ENCODE measurements at places on chromosomes 16 and 17. TPM values are rescaled to one million over a fixed set of nuclear protein-coding genes. Genes with fewer than 3 reads are reported as not detected.
A peak's percentile ranks its signal among the peaks of the same experiment; 100 is the strongest.

Gene NME1
- 135 TPM for total RNA-seq

Gene OR1F1
- total RNA-seq, result not detected

- DNase-seq, result no peak
These were observed 24.7 kb upstream of the SSTR5 start for GRCh38 chr16:1047801-1048200.

Gene PDE6G
- total RNA-seq, result 4.1 TPM

DNA sequence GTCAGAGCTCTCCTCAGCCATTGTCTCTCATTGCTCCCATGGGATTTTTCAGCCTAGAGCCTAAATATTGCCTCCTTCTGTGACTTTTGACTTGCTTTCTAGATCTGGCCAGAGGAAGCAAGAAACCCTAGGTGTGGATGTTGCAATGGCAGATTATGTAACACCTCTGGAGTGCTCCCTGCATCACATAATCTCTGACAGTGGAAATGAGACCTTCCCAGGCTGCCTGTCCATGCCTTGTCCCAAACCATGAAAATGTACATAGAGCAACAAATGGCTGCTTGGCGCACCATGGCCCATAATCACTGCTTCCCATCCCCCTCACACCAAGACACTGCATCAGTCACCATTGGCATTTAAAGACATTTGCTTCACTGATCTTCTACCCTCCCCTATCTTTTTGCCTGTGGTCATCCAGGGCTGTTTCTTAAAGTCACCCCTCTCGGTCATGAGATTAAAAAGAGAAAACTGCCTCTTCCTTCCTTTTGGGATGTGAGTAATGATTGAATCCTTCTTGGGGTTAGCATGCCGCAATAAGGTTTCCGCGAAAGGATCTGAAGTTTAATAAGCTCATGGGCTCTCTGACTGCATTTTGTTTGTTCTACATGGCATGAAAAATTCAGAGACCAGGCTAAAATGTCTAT, 34.2 kb upstream of the CCL2 start:
- peak; percentile 66 for DNase-seq

DNA sequence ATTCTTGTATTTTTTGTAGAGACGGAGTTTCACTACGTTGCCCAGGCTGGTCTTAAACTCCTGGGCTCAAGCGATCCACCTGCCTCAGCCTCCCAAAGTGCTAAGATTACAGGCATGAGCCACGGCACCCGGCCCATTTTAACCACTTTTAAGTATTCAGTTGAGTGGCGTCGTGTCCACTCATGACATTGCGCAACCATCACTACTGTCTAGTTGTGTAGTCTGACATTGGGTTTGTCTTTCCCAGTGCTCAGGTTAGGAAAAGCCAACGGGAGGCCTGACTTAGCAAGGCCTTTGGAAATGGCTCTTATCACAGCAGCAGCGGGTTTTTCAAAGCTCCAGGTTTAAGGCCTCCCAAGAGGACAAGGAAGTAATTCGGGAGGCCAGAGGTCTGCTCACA, 58.7 kb downstream of the LITAF start:
- no peak for DNase-seq

- no peak for DNase-seq
These were observed 10.5 kb upstream of the PIP4K2B start for GRCh38 chr17:38809828-38810227.

DNA sequence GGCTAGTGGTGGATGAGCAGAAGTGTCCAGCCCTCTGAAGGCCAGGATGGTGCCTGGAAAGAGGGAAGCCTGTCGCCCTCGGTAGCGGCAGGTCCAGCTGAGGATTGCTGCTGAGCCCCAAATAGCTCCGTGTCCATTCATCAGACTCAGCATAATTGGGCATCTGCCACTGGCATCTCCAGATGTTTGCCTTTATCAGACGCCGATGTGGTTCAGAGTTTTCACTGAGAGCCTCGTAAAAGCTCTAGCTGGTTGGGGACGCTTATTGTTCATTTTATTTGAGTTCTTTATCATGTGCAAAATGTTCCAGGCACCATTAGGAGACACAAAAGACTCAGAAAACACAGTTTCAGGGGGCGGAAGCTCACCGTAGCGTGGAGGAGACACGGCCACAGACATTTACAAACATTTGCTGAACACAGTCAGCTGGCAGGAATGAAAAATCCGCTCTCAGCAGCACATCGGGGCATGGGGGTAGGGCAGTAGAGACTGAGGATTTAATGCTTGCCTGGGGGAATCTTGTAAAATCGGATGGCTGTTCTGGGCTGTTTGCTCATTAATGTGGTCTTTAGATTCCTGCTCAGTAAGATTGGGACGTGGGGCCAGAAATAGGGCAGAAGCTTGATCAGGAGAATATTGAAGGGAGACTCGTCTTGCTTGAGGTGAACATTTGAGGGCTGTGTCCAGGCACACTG, 41.7 kb downstream of the SMPD3 start:
- no peak for DNase-seq

DNA sequence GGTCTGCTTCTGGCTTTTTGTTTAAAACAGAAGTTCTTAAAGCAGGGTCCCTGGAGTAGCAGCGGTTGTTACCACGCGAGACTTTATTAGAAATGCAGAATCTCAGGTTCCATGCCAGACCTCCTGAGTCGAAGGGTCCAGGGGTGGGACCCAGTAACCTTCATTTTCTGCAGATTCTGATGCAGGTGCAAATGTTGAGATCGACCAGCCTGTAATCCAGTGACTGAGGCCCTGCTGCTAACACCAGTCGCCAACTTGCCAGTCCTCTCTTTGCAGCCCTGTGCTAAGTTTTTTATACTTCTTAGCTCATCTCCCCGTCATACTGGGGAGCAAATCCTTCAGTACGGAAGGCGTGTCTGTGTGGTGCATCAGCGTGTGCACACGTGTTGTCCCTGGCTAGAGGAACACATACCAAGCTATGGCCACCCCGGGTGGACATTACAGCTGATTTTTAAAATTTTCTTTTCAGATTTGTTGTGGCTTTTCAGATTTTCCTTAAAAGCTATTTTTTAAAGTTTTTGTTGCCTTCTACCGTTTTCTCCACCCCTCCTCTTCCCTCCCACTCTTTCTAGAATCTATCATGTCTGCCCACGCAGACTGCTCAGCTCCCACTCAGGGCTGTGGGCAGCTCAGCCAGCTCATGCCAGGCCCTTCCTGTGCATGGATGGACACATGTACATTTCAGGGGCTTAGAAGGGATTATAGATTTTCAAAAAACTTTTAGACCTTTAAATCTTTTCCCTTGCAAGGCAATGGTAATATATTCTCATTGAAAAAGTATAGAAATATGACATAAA, 57.7 kb downstream of the MEAK7 start:
- DNase-seq, result no peak

GRCh38 chr17:15377616-15378015, 36.2 kb upstream of the TEKT3 start:
- DNase-seq, result no peak

Gene CAMTA2
- total RNA-seq, result 11.4 TPM

GRCh38 chr16:79390481-79391051, 210.0 kb downstream of the MAF start:
- DNase-seq, result no peak

Gene CTRB1
- total RNA-seq, result not detected

Gene SLC47A1
- total RNA-seq, result 0.85 TPM

GRCh38 chr17:77768248-77768852, 190.2 kb upstream of the TNRC6C start:
- no peak for DNase-seq

Gene UTS2R
- not detected for total RNA-seq

GRCh38 chr17:4998027-4998731, 429 bp downstream of the KIF1C start:
- DNase-seq, result peak; percentile 50

DNA sequence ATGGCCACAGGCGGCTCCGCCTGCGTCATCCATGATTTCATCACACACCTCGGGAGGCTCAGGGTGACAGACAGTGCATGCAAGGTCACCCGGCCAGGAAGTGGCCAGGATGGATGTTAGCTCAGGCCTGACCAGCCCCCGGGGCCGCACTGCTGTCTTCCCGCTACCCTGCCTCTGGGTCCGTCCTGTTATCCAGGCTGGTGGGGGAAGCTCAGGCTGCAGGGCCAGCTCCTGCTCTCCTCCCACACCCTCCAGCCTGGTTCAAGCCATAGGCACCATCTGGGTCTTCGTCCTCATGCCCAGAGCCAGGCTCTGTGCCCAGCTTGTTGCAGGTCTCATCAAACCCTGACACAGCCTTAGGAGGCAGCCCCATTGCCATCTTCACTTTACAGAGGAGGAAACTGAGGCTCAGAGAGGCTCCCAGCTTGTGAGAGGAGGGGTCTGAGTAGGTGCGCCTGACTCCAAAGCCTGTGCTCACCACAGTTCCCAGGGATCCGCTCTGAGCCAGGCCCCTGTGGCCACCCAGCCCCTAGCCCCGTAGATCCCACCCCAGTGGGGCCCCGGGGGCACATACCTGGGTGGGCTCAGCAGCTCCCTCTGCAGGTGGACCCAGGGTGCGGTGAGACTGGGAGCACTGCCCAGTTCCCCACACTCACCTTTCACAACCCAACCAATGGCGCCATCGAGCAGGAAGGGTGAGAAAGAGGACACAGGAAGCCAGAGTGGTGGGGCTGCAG, 412 bp upstream of the ADGRG3 start:
- DNase-seq, result no peak

Gene LGALS9B
- not detected for total RNA-seq

DNA sequence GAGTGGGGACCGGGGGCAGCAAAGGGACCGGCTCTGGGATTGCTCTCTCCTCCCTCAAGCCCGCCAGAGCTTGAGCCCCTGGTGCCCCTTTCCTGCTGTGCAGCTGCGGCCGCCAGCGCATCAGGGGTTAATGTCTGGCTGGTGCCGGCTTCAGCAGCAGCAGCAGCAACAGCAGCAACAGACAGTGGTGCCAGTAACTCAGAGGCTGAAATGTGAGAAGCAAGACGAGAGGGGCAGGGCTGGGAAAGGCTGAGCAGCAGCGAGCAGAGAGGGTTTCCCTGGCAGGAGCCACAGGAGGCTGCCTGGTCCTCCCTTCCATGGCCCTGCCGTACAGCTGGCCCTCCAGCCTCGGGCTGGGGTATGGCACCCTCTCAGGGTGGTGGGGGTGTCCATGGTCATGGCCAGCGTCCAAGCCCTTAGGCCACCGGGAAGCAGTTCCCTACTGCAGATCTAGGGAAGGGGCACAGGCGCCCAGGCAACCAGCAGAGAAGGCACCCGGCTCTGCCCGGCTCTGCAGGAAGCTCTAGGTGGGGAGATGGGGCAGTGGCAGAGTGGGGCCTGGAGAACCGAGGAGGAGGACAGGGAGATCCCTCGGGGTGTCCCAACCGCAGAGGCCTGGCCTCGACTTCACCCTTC, 21.1 kb upstream of the TFAP4 start:
- DNase-seq, result no peak

- DNase-seq, result no peak
These were observed 24.7 kb upstream of the TMC7 start for GRCh38 chr16:18959031-18959505.

GRCh38 chr17:57294101-57294500, 37.8 kb downstream of the MSI2 start:
- DNase-seq, result no peak

- peak; percentile 79 for DNase-seq
These were observed 168.5 kb downstream of the MSI2 start for GRCh38 chr17:57424777-57425188.

Gene USH1G
- total RNA-seq, result not detected

DNA sequence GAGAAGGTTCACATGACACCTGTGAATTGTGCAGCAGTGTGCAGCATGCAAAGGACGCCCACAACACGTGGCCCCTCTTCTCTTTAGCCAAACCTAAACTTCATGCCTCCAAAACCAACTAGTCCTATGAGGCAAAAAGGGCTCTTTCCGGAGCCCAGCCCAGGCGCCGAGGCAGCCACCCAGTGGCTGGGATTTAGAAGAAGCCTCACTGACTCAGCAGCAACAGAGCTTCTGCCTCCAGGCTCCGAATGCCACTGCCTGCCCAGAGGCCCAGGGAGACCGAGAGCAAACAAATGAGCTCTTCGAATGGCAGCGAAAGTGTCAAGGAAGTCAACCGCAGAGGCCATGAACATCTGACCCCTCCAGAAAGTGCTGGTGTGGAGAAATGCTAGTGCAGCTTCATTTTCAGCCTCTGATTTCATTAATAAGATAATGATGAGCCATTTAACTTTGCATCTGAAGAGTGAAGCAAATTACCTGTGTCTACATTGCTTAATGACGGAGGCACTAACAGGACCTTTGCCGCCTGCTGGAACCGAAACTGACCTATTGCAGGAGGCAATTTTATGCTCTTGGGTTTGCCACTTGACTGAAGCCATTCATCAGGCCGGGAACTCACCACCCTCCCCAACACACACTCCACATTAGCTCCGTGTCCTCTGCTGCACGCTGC, 157.7 kb upstream of the RPL38 start:
- no peak for DNase-seq

DNA sequence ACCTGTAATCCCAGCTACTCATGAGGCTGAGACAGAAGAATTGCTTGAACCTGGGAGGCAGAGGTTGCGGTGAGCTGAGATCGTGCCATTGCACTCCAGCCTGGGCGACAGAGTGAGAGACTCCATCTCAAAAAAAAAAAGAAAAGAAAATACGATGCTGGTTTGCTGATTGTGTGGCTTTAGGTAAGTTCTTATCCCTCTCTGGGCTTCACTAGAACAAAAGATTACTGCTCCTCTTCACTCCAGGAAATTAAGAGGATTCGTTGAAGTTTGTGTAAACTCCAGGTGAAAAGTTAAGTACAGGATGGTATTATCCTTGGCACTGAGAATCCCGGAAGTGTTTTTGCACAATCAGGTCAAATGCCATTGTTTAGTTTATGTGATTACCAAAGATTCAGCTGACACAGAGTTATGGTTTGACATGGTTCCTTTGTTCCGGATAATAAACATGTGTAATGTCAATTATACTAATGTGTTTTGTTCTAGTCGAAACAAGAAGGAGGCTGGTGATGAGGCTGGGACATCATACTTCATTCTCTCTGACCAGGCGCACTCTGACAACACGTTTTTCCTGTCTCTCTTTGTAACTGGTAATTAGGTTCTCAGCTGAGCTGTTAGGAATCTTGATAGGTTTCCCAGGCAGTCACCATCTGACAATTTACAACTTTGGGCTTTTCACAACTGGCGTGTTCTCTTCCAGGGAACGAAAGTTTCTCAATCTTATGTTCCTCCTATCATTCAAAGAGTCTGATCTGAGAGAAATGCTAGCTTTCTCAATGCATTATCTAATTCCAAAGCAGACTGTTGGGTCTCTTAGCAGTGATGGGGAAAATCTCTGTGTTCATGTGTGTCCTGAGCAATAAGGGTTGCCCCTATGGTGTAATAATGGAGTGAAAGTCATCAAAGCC, 10.8 kb upstream of the TAOK1 start:
- peak; percentile 59 for DNase-seq

Gene C1QTNF1
- total RNA-seq, result 14.6 TPM
